Stimulated activated CD4-positive, alpha-beta T cell treated with anti-CD3 and anti-CD28 coated beads, Interleukin-2, amount 100 ng/mL, for 24 hours (primary cell): ENCODE measurements at places on chromosomes 4 and X.

- DNase-seq, result no peak
Observed at GRCh38 chr4:16329125-16329796, 103.0 kb upstream of the TAPT1 start.

- no peak for DNase-seq
Observed at GRCh38 chr4:54496412-54496811, 161.3 kb upstream of the KIT start.

DNA sequence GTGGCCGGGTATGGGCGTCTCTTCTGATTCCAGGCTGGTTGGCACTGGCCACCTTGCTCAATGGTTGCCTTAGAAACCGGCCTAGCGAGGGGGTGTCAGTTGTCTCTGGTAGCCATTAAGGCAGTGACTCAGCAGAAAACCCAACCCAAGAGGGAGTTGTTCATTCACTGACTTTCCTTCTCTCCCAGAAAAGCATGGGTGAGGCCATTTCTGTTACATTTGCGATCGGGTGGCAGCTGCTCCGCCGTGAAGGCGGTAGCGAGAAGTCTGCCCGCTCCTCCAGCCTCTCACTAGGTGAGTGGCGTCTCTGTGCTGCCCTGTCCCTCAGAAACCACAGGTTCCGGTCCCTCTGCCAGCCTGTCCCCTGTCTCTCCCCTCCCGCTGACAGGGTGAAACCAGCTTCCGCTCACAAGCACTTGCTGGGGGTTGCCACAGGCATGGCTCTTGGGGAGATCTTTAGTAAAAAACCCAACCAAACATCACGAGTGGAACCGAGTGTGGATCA lies 17.4 kb downstream of the IRAK1 start:
- peak; percentile 43 for DNase-seq

GRCh38 chr4:66071911-66072310 lies 401.6 kb upstream of the EPHA5 start:
- no peak for DNase-seq

DNA sequence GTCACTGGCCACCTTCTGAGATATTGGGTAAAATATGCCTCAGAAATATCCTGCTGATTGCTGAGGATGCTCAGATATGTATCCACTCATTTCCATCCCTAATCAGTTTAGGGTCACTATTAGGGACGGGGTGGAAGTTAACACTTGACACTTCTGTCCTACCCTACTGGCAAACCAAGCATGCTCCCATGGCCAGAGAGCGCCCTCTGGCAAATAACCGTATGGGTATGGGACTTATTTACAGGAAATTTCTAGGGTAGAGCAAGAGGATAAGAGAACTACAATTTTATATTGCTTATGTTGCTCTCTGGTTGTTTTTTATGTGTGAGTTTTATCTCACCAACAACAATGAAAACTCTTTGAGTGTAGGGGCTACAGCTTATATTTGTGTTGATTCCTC lies 86.8 kb upstream of the TSPAN7 start:
- DNase-seq, result no peak

- DNase-seq, result no peak
Observed at GRCh38 chr4:121183989-121184388, 19.9 kb upstream of the TNIP3 start.

DNA sequence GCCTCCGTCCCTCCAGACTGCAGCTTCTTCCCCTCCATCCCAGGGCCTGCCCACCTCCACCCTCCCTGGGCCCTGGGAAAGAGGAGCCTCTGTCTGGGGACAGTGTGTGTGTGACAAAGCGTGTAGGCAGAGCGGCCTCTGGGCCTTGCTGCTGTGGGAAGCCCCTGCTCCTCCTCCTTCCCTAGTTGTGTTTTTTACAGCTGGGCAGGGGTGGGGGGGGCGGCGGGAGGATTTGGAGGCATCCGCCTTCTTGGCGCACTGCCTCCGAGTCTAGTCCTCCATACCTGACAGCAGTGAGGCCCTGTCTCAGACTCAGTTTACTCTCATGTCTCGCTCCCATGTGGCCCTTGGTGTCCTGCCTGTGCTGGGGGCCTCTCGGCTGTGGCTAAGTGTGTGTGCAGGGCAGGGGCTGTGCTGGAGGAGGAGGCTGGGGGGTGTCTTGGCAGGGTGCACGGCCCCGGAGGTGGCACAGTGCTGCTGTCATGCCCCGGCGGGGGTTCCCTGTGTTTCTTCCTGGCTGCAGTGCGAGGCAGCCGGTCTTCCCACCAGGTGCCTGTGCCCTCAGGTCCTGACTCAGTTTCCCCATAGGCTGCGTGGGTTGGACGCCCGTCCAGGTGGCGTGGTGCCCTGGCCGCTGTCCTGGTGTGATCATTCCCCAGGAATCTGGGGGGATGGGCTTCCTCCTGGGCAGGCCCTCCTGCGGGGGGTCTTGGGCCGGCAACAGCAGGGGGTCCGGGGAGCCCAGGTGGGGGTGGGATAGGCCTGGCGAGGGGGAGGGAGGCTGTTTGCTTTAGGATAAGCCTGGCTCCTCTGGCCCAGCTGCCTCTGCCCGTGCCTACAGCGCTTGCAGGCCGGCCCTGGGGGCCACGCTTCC lies 7.0 kb downstream of the FGFRL1 start:
- no peak for DNase-seq

- no peak for DNase-seq
Observed at GRCh38 chr4:79918292-79918691, 154.7 kb downstream of the ANTXR2 start.

DNA sequence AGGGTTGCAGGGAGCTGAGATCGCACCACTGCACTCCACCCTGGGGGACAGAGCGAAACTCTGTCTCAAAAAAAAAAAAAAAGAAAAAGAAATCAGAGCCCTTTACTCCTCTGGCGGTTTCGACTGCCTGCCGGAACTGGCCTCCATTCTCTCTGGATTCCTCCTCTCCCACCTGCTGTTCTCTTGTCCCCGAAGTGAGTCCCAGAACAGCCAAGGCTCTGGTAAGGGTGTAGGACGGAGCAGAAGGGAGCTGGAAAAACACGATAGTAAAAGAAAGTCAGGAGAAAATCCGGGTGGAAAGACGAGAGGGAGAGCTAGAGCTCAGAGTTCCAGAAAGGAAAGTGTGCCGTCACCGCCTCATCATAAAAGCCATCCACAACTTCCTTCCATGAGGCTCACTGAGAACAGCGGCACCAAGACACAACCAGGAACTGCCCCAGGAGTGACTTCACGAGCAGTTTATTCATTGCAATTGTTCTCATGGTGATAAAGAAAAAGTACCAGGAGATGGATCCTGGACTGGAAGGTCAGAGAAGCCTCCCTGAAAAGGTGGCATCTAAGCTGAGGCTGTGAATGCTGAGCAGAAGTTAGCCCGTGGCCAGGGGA lies 12.3 kb downstream of the TLR3 start:
- no peak for DNase-seq

- DNase-seq, result no peak
Observed at GRCh38 chr4:184664445-184665210, 15.1 kb downstream of the PRIMPOL start.

DNA sequence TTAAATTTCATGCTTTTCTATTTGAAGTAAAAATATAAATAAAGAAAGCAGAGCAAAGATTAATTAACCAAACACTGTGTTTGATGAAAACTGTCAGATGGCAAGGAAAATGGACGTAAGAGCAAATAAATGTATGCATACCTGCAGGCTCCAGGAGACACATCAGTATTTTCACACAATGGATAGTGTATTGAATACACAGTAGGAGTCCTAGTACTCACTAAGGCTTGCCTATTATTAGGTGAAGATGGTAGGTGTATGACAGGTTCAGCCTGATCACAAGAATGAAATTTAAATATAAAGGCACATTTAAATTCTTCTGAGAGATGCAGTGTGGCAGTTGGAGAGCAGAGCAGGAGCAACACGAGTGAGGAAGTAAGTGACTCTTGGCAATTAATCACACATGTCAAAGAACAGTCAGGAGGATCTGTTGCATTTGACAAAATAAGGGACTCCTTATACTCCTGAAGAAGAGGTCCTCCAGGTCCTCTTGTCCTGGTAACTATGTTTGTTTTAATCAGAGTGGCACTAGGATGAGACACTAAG lies 106.0 kb upstream of the NDST4 start:
- no peak for DNase-seq

DNA sequence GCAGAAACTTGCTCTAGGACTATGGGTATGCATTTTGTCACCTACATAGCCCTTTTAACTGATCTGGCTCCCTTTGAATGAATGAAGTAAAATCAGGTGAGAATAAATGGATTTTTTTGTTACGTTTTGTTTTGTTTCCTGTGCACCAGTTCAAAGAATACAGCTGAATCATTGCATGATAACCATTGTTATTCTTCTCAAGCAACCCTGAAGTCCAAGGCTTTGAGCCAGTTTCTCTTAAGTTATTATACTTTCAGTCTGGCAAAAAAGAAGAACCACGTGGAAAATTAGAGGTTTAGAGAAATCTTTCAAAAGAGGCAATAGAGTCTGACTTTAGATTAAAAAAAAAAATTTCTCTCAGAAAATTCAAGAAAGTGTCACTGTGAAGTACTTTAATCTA lies 398.6 kb upstream of the TECRL start:
- DNase-seq, result no peak

GRCh38 chr4:25821899-25822298 lies 40.9 kb downstream of the SEL1L3 start:
- no peak for DNase-seq

DNA sequence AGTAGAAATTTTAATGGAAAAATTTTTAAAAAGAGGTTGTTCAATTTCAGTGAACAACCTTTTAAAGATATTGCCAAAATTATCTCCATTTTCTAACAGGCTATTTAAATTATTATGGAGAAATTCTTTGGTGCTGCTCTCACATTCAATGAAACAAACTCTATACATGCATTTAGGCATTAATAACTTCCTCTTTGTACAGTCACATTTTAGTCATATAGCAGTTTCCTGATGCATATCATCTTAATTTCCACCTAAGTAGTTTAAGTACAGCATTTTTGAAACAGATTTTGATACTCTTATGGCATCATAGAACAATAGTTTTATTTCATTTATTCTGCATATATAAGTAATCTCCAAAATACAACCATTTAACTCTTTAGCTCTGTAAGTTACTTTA lies 500.1 kb downstream of the STPG2 start:
- DNase-seq, result no peak

DNA sequence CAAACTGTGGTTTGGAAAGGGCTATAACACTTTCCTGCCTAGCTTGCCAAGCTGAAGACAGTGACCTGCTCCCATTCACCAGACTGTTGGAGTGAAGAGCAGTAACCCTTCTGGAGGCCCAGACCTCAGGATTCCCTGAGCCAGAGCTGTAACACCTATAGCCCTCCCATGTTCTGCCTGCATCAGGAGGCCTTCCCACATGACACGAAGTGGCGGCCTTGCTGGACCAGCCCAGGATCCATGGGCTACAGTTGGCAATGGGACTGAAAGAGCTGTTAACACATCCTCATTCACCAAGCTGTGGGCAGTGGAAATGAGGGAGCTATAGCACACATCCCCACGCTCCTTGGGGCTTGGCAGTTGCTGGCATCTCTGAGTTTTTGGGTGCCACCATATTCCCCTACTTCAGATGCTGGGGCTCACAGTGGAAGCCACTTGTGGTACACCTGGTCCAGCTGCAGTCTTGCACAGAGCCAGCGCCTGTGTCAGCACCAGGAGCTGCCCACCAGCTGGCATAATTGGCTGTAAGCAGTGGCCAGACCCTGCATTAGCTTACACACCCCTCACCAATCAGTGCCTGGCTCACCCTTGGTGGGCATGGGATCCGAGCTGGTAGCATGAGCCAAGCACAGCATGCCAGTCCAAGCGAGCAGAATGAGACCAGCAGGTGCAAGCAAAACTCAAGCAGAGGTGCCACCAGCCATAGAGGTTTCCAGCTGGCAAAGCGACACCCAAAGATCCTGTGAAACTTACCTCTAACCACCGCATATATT lies 1029.3 kb downstream of the TECRL start:
- DNase-seq, result no peak

GRCh38 chr4:185793116-185793485 lies 18.9 kb downstream of the SORBS2 start:
- no peak for DNase-seq

DNA sequence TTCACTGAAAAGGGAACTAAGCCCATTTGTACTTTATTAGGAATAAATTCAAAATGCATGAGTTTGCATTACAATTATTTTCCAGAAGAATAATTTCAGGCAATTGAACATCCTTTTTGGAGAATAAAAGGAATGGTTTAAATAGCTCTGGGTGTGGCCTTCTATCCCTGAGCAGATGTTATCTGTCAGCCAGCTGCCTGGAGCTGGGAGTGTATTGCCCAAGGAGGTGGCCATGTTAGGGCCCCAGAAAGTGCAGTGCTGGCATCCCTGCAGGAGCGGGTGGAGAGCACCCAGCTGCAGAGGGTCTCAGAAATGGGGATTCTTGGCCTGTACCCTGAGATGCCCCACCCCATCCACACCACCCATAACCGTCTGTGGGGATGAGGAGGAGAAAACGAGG lies 21.6 kb upstream of the VEGFD start:
- DNase-seq, result no peak

DNA sequence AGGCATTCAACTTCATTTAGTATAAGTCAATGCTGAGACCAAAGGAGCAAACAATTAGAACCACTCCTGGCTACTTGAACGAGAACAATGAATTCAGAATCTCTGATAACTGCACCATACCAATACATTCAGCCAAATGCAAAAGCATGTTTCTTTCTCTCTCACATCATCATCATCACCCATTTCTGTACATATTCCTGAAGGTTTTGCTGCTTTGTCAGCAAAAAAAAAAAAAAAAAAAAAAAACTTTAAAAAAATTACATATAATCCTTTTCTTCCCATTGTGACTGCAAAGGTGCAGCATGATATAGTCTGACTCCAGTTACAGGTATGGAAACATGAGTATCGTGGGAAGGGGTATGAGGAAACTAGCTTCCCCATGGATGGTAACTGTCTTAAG lies 35.6 kb downstream of the FBXW7 start:
- no peak for DNase-seq

DNA sequence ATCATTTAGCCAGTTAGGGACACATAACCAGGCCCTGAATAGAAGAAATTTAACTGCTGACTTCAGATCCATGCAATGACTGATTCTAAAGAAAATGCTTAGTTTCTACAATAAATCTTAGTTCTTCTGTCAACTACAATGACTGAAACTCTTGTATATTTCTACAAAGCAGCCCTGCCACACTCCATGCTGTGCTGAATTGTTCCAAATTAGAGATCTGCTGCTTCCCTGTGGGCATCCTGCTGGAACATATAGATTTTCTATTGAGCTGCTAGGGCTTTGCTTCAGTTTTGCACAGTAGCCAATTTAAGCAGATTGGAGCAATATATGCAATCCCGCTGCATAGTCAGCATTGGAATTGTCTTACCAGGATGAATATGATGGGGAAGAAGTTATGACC lies 312.8 kb upstream of the SMIM31 start:
- DNase-seq, result no peak

DNA sequence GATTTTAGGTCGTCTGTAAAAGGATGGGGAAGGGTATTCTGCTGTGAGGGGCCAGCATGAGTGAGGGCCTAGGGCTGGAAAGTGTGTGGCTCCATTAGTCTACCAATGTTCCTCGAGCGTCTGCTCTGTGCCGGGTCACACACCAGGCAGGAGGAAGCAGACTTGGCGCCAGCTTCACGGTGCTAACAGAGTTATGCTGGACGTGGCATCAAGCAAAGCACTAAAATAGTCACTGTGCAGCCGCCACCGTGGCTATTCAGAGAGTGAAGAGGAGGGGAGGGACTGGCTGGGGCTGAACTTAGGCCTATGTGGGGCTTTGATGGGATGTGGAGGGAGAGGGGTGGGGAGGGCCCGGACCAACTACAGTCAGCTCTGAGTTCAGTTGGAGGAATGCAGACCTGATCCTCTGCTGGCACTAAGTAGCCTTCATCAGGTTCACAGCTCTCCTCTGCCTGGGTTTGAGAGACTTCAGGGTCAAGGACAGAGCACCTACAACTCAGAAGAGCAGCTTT lies 83.9 kb upstream of the MSX1 start:
- no peak for DNase-seq

- DNase-seq, result no peak
Observed at GRCh38 chr4:114312338-114312737, 286.3 kb upstream of the UGT8 start.

- DNase-seq, result no peak
Observed at GRCh38 chr4:152062936-152063620, 302.3 kb upstream of the GATB start.
